ENCODE measurements at places on chromosomes 7 and 10.

- no peak for DNase-seq
These were observed 732.8 kb downstream of the POM121L12 start for GRCh38 chr7:53768186-53768585.

GRCh38 chr10:13946209-13946460, 359.4 kb downstream of the PRPF18 start:
- DNase-seq: no peak

GRCh38 chr10:120975868-120976225, 124.7 kb downstream of the WDR11 start:
- DNase-seq: no peak

DNA sequence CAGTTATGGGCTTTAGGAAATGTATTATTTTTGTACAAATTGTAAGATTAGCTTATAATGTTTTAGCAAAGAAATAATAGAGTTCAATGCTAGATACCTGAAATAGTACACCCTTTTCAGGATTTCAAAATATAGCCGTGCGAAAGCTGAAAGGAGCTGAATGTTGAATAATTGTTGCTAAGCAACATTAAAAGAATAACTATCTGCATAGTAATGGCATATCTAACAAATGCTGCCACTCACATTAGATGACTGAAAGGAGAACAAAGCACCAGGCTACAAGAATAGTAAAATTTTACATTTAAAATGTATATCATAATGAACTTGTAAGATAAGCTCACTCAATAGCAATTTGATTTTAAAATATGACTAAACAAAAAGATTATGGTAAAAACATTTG, 82.5 kb downstream of the SDHAF3 start:
- DNase-seq: no peak

- DNase-seq: no peak
These were observed 131.7 kb downstream of the DGKI start for GRCh38 chr7:137715121-137715520.

DNA sequence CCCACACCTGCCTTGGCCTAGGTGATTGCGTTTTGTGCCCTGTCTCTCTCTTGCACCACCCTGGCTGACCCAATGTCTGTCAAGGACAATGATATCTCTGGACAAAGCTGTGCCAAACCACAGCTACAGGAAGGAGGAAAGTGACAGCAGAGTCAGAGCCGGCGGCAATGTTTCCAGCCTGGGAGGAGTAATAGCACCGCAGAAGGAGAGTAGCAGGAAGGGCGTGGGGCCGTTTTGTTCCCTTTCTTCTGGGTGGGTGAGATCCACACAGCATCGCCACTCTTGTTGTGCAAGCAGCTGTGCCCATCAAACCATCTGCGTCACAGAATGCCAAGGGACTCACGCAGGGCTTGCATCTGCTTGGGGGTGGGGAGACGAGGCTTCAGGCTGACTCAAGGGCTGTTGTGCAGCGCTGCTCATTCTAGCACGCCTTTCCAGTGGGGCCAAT, 341.6 kb upstream of the AUTS2 start:
- DNase-seq: peak; percentile 68

- no peak for DNase-seq
These were observed 275.9 kb downstream of the TCF7L2 start for GRCh38 chr10:113225903-113226302.

- DNase-seq: peak; percentile 34
These were observed 765 bp downstream of the WBP1L start for GRCh38 chr10:102744374-102745051.

GRCh38 chr7:151307536-151307935, 34.1 kb upstream of the NUB1 start:
- no peak for DNase-seq
